CD4-positive, alpha-beta T cell treated with Interleukin-12 subunit alpha and Interleukin-12 subunit beta, for 1 hour (primary cell): ENCODE measurements at places on chromosomes 6 and 20.
A peak's percentile ranks its signal among the peaks of the same experiment; 100 is the strongest.

- DNase-seq, result no peak
Measured at GRCh38 chr20:17169585-17170136, 57.2 kb upstream of the PCSK2 start.

DNA sequence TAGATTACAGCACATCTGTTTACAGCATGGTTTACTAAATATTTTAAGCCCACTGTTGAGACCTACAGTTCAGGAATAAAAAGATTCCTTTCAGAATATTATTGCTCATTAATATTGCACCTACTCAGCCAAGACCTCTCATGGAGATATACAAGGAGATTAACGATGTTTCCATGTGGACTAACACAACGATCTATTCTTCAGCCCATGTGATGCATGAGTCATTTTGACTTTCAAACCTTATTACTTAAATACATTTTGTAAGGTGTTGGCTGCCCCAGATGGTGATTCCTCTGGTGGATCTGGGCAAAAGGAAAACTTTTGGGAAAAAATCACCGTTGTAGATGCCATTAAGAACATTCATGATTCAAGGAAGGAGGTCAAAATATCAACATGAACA lies 48.0 kb upstream of the SDHAF4 start:
- DNase-seq, result no peak

GRCh38 chr6:155248008-155249001 lies 15.5 kb upstream of the CLDN20 start:
- peak; percentile 18 for DNase-seq

DNA sequence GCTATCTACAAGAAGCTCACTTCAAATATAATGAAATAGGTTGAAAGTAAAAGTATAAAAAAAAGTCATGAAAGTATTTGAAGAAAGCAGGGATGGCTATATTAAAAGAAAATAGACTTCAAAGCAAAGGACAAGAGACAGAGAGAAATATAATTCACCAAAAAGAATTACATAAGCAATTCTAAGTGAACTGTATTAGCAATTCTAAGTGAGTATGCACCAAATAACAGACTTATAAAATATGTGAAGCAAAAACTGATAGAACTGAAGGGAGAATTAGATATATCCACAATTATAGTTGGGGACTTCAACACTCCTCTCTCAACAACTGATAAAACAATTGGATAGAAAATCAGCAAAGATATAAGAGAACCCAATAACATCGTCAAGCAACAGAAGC lies 38.8 kb upstream of the ID4 start:
- DNase-seq, result no peak

DNA sequence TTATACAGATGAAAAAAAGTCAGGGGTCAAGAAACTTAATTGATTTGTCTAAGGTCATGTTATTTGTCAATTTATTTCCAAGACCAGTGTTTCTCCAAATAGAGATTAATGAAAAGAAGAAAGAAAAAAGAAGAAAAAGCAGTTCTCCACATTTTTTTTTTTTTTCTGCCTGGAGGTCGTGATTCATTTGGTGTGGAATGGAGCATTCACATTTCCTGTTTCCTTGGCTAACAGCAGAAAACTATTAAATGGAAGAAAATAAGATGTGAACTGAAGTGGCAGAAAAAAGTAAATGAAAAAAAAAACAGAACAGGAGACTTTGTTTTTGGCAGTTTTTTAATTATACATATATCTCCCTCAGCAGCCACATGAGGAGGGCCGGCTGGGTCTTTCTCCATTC lies 470.8 kb upstream of the ZNF337 start:
- no peak for DNase-seq

GRCh38 chr6:138197570-138197969 lies 20.7 kb downstream of the PBOV1 start:
- no peak for DNase-seq

DNA sequence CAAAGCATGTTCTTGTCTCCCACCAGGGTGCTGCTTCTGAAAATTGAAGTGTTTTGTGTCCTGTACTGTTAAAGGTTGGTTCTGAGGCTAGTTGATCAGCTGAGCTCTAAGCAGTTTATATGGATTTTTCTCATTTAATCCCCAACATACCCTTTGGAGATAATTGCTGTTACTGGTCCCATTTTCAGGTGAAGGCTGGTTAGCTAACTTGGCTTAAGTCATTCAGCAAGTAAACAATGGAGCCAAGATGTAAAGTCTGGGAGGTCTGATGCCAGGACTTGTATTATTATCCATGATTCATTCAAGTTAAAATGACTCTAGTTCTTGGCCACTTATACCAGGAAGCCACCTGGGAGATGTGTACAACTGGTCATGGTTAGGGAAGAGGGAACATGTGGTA lies 42.5 kb upstream of the FERMT1 start:
- no peak for DNase-seq

DNA sequence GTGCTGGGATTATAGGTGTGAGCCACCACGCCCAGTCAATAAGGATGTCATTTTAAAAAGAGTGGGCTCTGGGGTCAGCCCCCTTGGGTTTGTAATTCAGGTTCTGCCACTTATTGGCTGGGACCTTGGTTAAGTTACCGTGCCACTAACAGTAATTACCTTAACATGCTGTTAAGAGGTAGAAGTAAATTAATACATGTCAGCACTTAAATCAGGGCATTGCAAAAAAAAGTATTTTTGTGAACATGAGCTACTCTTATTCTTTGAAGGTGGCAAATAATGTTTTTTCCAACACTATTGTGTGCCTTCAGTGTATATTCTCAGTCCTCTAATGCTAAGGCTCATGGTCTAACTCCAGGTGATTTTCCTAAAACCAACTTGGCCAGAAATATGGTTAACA lies 109.5 kb downstream of the F13A1 start:
- no peak for DNase-seq

DNA sequence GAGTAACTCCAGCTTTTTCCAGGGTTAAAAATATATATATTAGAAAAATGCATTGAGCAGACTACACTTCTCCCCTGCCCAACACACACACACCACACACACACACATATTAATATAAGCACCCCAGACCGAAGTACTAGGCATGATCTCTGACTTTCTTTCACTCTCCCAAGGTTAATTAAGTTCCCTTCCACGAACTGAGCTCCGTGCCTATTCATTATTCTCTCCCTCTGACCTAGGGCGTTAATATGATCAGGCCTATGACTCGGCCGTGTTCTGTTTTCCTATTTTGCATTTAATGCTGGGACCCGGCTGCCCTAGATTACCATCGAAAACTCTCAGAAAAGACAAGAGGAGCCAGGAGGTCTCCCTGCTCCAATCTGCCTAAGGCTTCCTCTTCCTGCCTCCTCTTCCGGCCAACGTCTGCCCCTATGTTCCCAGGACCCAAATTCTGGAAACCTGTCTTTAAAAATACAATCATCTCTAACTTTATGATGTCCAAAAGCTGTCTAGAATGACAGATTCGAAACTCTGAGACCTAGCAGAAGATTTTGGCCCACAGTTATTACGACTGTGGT lies 6.1 kb upstream of the POU3F2 start:
- no peak for DNase-seq

GRCh38 chr6:169977434-169978265 lies 226.2 kb downstream of the ERMARD start:
- no peak for DNase-seq

GRCh38 chr20:35953387-35954199 lies 709 bp downstream of the SCAND1 start:
- DNase-seq, result peak; percentile 72

DNA sequence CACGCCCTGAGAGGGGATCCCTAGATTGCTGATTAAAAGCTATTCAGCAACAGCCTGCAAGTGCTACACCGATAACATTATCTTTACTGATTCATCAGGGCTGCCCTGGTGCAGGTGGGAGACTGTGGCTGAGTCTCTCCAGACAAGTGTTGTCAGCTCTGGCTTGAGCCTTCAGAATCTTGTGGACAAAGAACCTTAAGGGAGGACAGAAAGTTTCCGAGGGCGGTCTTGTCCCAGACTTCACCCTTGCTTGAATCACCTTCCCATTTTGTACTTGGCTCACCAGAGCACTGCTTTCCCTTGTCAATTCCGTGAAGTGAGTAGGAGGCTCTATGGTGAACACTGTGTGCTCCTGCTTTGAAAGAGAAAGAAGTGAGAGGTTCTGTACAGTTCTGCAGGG lies 88.6 kb upstream of the PCSK2 start:
- DNase-seq, result no peak

GRCh38 chr6:105488516-105489215 lies 85.8 kb upstream of the PREP start:
- no peak for DNase-seq

GRCh38 chr6:133245422-133245903 lies 4.3 kb downstream of the EYA4 start:
- no peak for DNase-seq

DNA sequence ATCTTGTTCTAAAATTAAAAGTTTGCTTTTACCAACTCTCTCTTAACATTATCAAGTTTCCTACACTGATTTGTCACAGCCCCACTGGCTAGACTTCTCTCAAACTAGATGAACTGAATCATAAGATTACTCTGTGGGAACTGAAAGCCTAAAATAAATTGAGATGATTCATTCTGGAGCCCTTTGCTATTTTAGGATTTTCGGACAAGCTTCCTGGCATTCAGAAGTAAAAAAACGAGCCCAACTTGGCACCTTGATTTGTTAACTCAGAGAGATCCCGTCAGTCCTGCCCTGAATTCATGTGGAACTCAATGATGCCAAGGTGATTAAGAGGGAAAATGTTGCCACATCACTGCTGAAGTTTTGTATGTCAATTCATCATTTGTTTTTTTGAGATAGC lies 122.0 kb upstream of the NRSN1 start:
- no peak for DNase-seq

GRCh38 chr20:34108616-34109174 lies 3.3 kb downstream of the EIF2S2 start:
- DNase-seq, result no peak

GRCh38 chr6:147325557-147325956 lies 121.3 kb downstream of the STXBP5 start:
- no peak for DNase-seq

DNA sequence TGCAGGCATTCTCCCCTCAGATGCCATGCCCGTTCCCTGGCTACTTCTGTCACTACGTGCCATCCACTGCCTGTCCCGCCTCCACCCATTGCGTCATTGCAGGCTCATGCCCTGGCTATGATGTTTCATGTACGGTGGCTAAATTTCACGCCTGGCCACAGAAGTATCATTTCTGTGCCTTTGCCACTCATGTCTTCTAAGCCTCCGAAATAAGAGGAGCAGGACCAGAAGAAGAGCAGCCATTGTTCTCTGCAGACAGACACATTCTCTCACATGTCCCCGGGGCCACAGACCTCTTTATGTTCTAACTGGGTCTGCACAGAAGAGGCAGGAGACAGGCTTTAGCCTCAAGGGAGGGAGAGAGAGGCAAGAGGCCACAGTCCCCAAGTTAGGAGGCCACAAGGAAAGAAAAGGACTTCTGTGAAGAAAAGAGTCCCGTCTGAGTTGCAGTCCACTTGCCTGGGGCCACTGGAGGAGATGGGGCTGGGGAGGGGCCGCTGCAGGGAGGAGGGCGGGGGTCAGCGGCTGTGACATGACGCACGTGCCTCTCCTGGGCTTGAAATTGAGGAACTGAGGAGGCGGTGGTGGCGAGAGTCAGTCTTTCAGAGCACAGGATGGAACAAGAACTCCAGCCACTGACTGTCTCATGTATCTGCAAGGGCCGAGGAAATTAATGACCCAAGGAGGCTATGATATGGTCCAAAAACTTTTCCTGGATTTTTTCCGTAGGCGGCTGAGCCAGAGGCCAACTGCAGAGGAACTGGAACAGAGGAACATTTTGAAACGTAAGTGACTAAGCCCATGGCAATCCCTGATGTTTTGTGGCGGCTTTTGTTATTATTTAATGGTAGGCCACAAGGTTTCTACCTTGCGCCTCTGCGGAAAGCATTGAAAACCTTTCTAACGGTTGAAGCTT lies 55.9 kb downstream of the TBC1D7 start:
- peak; percentile 23 for DNase-seq

- no peak for DNase-seq
Measured at GRCh38 chr6:110017306-110017705, 39.2 kb downstream of the GPR6 start.

DNA sequence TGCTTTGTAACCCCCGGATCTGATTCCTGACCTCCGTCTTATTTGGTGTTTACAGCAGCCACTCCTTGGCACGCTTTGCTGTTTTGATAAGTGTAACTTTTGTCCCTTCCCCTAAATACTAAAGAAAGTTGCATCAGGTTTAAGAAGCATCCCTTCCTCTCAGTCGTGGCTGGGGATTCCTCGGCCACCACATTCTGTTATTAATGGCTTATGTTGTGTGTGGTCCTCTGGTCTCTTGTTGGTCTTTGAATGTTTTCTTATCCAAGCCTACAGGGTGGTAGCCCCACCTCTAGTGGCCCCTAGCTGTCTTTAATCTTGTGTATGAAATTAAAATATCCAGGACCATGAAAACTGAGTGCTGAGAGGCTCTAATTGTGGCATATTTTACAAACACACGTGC lies 37.5 kb upstream of the FNDC1 start:
- no peak for DNase-seq

DNA sequence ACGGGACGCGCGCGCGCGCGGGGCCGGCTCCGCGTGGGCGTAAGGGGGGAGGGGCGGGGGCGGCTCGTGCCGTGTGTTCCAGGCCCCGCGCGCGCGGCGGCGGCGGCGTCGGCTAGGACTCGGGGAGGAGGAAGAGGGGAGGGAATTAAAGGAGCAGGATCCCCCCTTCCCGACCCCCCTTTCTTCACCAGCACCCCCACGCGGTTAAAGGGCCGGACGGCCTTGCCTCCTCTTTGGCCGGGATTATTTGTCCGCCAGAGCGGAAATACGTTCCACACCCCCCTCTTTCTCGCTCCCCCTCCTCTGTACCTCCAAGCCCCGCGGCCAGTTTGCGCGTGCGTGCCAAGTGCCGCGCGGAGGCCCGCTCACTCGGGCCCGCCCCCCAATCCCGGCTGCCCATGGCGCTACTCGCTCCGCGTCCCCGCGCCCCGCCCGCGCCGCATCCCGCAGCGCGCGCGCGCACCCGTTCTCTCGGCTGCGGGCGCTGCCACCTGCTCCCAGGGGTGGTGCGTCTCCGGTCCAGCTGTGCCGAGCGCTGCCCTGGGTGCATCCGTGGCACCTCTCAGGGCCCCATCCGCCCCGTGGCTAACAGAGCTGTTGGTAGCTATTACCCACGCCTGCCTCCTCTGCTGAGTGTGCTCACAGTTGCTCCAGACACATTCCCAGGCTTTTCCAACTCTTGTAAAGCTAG lies at the start of gene ZBTB12:
Gene ZBTB12 (minus strand): TSS at position 134 of the 691 bp plus-strand sequence. CDS start 781 bp downstream, outside the sequence.
- peak; percentile 90 for DNase-seq

- DNase-seq, result no peak
Measured at GRCh38 chr20:7939663-7940062, 595 bp downstream of the HAO1 start.

- DNase-seq, result no peak
Measured at GRCh38 chr6:97306544-97307320, 23.7 kb upstream of the MMS22L start.

DNA sequence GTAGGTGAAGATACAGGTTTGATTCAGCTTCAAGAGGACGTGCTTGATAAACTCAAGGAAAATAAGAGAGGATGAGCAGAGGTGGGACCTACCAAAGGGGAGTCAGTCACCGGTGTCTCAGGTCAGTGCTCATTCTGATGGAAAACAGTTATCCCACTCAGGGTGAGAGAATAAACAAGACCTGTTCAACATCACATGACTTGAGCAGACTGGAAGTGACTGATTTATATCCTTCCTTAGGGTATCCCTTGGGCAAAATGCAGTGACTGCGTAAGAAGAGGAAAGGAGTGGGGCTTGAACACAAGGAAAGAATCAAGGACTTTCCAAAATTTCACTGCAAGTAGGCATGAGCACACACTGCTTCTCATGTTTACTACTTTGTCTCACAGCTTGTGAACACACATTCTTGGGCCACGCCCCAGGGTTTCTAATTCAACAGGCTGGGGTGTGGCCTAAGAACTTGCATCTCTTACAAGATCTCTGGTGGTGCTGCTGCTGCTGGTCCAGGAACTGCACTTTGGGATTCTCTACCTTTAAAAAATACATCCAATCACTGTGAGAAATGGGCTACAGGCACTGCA lies 11.6 kb downstream of the CST3 start:
- no peak for DNase-seq
